HS-5 (cell line): ENCODE measurements at places on chromosomes 6 and 20.
A peak's percentile ranks its signal among the peaks of the same experiment; 100 is the strongest.

DNA sequence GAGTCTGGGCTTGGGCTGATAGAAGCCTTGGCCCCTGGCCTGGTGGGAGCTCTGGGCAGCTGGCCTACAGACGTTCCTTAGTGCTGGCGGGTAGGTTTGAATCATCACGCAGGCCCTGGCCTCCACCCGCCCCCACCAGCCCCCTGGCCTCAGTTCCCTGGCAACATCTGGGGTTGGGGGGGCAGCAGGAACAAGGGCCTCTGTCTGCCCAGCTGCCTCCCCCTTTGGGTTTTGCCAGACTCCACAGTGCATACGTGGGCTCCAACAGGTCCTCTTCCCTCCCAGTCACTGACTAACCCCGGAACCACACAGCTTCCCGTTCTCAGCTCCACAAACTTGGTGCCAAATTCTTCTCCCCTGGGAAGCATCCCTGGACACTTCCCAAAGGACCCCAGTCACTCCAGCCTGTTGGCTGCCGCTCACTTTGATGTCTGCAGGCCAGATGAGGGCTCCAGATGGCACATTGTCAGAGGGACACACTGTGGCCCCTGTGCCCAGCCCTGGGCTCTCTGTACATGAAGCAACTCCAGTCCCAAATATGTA, 957 bp upstream of the VEGFA start:
- DNase-seq = peak; percentile 96

DNA sequence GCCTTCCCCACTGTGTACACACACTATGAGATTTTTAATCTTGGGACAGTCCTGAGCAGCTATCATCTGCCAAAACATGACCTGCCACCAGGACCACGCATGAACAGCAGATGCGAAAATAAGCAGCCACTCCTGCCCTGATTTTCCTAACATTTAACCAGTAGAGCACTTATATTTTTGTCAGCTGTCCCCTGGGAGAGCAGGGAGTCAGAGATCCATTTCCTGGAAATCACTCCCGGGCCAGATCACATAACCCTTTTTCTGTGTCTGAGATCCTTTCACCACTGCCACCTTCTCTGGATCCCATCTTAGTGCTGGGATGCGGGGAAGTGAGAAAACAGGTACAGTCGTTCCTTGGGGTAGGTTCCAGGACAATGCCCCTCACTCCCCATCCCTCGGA, 5.7 kb downstream of the SDCBP2 start:
- DNase-seq = no peak

DNA sequence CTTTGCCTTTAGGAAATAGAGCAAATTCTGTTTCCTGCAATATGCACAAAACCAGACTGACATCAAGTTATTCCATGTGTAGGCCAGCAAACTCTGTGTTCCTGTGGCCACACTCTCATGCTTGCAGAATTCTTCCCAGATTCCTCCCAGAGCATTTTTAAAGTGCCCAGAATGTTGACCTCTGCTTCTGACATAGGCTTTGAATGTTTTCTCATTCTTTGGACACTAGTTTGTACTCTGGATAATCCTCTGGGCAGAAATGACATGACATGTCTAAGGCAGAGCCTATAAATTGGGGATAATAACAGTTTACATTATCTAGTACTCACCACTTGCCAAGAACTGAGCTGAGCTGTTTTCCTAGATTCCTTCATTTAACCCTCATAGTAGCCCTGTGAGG, 9.2 kb upstream of the EFHC1 start:
- DNase-seq = no peak

DNA sequence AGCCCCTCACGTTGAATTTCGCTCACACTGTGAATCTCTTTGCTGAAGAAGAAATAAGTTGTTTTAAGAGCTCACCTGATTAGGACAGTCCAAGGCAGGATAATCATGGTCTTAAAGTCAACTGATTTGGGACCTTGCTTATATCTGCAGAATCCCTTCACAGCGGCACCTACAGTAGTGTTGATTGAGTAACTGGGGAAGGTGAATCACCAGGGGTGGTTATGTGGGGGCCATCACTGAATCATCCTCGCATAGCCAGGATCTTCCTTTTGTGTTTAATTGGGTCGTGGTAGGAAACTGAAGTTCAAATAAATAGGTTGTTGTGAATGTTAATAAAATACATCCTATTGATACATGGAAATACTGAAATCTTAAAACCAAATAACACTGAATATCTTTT, 20.2 kb upstream of the MICA start:
- no peak for DNase-seq

GRCh38 chr6:105136431-105137350, 43.1 kb downstream of the POPDC3 start:
- peak; percentile 29 for DNase-seq

GRCh38 chr6:16157909-16158308, 29.0 kb downstream of the MYLIP start:
- DNase-seq = no peak

DNA sequence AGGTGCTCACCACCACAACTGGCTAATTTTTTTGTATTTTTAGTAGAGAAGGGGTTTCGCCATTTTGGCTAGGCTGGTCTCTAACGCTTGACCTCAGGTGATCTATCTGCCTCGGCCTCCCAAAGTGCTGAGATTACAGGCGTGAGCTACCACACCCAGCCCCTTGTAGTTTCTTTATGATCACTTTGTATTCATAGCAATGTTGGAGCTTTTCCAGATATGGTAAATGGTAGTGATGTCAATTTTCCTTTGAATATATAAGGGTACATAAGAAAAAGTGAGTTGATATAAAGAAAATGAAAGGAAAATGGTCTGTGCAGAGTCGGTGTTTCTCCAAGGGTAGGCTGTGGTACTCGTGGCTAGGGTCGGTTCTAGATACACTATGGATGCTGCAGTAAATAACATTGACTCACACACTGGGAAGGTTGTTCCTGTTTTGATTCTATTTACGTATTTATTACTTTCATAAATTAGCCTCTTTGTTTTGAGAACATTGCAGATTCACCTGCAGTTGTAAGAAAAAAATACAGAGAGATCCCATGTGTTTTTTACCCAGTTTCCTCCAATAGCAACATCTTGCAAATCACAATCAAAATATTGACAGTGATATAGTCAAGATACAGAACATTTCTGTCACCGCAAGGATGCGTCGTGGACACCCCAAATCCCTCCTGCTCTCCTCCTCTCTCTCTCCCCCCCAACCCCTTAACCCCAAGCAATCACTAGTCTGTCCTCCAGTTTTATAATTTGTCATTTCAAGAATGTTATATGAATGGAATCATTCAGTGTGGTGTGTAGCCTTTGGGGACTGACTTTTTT, 2.5 kb downstream of the ZNF831 start:
- DNase-seq = no peak

DNA sequence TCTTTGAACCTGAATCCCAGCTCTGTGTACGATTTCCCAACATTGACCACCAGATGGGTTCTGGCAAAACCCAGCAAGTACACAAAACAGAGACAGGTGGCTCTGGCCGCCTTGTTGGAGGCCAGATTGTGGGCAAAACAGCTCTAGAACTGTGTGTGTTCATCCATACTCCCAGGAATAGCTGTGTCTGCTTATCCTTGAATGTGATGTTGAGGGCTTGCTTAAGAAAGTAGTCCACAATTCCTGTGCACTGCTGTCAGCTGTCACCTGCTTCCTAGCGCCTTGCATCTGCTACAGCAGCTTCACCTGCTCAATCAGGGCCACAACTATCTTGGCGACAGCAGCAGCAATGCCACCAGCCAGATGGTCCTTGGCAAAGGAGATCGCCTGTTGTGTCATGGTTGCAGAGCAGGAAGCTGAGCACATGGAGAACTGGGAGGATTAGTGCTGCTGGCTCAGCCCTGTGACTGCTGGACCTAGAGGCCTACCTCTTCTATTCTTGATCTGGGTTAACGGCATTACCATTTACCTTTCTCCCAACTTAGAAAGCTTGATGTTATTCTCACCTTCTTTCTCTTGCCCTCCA, 3.7 kb upstream of the SMAP1 start:
- DNase-seq = no peak

- DNase-seq = peak; percentile 82
These were observed 163.6 kb upstream of the CST7 start for GRCh38 chr20:24785141-24786110.

DNA sequence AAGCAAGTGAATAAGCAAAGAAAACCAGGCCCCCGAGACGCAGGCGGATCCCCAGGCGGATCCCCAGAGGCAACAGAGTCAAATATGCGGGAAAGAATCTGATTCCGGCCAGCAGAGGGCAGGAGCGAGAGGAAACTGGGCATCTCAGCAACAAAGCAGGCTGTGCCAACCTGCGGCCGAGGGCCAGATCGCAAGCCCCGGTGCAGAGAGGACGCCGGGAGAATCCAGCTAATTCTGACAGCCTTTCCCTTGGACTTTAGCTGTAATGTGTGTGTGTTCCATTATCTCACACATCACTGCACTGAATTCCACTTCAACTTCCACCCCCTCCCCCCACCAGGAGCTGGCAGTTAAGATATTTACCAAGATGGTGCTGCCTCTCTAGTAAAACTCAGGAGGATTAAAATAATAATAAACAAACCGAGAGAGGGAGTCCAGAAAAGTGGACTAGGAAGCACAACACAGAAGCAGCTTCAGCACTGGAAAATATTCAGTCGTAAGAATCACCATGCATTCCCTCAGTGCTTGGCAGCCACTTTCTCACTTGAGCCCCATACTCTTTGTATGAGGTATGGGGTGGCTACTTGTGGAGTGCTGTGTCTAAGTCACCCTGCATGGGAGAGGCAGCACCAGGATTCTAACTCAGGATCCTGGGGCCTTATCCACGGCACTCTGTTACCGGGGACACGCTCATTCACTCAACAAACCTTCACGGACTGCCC, 66.2 kb upstream of the SNX9 start:
- no peak for DNase-seq

DNA sequence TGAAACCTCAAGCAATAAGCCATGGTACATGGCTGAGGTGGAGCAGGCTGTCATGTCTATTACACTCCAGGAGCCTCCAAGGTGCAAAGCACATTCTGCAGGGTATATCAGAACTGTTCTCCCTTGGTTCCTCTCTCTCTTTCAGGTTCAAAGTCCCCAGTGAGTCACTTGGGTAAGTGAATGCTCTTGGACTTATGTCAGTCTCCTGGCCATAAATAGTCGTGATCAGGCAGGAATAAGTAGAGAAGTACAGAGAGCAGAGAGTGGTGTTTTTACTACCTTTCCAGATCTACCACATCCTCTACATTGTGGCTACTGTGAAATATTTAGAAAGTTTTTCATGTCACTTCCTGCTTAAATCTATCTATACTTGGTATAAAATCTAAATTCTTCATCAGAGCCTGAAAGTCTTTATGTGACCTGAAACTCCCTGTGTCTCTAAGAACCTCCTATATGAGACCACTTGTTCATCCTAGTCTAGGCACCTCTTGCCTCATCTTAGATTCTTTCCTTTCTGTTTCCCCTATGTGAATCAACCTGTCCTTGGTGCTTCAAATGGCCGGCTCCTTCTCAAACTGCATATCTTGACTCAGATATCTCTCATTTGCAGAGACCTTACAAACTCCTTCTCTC, 1077.6 kb upstream of the MAP3K7 start:
- DNase-seq = no peak

DNA sequence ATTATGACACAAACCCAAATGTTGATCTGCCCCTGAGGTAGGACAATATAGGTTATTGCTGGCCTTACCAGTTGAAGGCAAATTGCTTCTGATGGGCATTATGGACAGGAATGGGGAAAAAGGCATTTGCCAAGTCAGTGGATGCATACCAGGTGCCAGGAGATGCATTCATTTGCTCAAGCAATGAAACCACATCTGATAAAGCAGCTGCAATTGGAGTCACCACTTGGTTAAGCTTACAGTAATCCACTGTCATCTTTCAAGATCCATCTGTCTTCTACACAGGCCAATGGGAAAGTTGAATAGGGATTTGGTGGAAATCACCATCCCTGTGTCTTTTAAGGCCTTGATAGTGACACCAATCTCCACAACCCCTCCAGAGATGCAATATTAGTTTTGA, 648.6 kb downstream of the COL12A1 start:
- no peak for DNase-seq

DNA sequence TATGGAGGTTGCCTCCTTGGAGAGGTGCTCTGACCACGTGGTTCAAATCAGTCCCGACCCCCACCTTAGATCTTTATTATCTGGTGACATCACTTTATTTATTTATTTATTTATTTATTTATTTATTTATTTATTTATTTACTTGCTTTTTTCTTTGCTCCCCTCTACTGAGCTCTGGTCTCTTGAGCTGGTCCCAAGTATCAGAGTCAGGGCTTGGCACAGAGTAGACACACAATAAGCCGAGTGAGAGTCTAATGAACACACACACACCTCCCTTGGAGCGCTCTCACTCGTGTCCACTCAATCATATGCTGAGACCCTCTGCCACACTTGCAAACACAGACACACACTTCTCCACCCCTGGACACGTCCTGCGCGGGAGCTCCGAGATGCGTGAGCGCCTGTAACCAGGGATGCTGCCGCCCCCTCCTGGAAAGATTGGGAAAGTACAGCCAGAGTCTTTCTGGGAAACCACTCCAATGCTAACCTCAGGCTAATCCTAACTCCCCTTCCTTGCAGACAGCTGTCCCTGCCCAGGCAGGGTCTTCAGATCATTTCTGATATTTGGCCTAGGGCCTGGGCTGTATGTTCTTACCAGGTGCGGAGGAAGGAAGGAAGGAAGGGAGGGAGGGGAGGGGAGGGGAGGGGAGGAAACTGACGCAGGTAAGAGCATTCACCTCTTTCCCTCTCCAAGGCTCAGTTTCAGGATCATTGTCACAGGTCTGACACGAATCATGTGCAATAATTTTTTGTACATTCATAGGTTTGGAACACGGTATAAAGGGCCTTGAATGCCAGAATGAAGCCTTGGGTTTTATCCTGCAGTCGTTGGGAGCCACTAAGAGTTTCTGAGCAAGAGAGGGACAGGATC, 70.9 kb downstream of the STK35 start:
- peak; percentile 28 for DNase-seq

- no peak for DNase-seq
These were observed 32.8 kb downstream of the TSPYL4 start for GRCh38 chr6:116221067-116221466.

DNA sequence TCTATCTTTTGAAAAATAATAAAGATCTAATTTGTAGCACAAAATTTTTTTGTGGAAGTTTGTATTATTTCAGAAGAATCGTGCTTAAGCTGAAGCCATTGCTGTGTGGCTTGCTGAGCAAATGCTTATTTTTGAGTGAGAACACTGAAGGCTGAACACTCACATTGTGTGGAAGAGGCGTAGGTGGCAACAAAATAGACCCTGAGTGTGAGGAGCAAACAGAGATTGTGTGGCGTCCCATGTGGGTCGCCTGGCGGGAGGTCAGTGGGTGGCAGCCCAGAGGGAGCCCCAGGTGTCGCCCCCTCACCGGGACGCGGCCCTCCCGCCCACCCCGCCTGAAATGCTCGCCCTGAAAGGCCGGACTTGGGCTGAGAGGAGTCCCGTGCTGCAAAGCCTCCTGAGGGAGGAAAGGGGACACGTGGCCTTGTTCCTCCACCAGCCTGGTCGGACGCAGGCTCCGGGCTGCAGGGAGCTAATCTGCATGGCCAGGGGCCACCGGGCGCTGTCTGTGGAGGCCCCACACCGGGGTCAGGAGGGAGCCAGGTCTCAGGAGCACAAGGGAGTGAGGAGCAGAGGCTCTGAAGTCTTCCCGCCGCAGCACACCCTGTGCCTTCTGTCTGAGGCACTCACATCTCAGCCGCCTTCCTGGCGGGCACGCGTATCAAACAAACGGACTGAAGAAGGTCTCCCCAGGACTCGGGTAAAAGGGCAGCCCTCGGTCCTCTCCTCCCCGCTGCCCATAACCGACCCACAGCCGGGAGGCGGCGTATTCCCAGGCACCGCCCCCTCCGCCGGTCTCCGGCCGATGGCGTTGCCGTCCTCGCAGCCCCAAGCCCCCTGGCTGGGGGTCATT, 15.9 kb downstream of the DDO start:
- no peak for DNase-seq

GRCh38 chr6:90939906-90940305, 353.0 kb upstream of the MAP3K7 start:
- DNase-seq = no peak

GRCh38 chr20:32823078-32823477, 3.3 kb downstream of the MAPRE1 start:
- peak; percentile 74 for DNase-seq
